ENCODE measurements at places on chromosomes 16 and 17. TPM values are rescaled to one million over a fixed set of nuclear protein-coding genes. Genes with fewer than 3 reads are reported as not detected.

- DNase-seq = no peak
Observed at GRCh38 chr16:54361246-54361645, 74.7 kb upstream of the IRX3 start.

DNA sequence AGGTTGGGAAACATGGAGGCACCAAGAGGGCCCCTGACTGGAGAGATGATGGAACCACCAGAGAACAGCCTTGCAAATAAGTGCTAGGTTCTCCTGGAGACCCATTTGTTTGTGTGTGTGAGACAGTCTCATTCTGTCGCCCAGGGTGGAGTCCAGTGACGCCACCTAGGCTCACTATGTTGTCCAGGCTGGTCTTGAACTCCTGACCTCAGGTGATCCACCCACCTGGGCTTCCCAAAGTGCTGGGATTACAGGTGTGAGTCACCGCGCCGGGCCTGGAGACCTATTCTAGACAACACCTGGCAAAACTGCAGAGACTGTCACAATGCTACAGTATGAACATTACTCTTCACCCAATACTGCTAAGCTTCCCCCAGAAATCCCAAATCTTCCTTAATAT lies 1.5 kb downstream of the NPLOC4 start:
- DNase-seq = no peak

DNA sequence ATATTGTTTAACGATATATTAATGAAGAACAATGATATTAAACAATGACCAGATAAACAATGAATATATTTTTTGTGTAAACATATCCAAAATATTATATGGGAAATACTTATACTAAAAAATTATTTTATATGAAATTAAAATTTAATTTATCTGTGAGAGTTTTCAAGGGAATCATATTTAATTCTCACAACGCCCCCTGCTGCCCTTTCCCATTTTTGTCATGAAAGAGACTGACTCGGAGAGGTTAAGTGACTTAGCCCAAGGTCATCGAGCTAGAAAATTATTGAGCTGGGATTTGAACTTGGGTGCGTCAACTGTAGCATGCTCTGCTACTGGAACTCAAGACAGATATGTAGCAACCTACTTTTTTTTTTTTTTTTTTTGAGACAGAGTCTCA lies 7.2 kb upstream of the MYCBPAP start:
- DNase-seq = no peak

DNA sequence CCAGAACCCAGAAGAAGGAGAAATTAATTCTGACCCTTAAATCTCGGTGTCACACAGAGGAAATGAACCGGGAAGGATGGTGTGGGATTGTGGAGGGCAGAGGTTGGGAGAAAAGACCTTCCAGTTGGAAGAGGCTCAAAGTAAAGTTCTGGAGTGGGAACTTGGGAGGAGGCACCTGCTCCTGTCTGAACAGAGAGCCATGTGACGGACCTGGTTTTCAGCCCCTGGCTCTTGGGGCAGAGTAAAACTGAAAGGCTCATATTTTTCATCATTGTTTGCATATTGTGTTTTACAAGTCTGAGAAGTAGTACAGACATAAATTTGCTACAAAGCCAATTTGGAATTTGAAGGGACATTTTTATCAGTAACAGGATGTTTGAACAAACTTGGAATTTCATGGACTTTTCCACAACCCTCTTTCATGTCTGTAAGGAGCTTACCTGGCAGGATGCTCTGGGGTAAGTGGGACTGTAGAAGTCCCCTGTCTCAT lies 24.4 kb upstream of the SEC14L1 start:
- DNase-seq = no peak

DNA sequence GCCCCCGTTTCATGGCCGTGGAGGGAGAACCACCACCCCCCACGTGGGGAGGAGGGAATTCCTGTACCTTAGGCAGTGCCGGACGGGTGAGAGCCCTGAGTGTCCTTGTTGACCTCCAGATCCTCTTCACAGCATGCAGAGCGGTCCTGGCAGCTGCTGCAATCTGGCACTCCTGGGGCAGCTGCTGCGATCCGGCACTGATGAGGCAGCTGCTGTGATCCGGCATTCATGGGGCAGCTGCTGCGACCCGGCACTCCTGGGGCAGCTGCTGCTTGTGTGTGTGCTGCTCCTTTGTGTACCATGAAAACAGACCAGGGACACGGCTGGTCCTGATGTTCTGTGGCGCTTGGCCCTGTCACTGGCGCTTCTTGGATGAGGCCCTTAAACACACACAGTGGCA lies 12.8 kb downstream of the ZNF778 start:
- no peak for DNase-seq

TMEM100 gene
- total RNA-seq = 0.33 TPM

GRCh38 chr17:42536372-42537155 lies 523 bp downstream of the NAGLU start:
- DNase-seq = no peak

- DNase-seq = peak; percentile 39
Observed at GRCh38 chr16:55703003-55704001, 47.5 kb downstream of the SLC6A2 start.

PLD6 gene
- 2.4 TPM for total RNA-seq

DNA sequence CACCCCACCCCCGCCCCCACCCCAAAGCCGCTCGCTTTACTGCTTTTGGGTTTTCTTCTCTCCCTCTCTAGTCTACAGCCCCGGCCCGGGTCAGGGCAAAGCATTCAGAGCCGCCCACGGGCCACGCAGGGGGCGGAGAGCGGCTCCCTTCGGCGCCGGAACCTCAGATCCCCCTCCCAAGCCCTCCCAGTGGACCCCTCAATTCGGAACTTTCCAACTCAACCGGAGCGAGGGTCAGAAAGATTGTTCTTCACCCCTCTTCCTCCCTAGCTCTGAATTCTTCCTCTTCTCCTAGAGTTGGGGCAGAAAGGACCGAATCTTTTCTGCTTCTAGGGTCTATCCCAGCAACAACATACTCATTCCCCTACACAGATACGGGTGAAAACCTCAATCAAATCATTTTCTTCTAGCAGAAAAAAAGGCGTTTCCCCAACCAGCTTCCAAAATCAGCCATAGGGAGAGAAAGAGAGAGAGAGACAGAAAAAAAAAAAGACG lies 1.0 kb downstream of the HOXB2 start:
- DNase-seq = no peak

DNA sequence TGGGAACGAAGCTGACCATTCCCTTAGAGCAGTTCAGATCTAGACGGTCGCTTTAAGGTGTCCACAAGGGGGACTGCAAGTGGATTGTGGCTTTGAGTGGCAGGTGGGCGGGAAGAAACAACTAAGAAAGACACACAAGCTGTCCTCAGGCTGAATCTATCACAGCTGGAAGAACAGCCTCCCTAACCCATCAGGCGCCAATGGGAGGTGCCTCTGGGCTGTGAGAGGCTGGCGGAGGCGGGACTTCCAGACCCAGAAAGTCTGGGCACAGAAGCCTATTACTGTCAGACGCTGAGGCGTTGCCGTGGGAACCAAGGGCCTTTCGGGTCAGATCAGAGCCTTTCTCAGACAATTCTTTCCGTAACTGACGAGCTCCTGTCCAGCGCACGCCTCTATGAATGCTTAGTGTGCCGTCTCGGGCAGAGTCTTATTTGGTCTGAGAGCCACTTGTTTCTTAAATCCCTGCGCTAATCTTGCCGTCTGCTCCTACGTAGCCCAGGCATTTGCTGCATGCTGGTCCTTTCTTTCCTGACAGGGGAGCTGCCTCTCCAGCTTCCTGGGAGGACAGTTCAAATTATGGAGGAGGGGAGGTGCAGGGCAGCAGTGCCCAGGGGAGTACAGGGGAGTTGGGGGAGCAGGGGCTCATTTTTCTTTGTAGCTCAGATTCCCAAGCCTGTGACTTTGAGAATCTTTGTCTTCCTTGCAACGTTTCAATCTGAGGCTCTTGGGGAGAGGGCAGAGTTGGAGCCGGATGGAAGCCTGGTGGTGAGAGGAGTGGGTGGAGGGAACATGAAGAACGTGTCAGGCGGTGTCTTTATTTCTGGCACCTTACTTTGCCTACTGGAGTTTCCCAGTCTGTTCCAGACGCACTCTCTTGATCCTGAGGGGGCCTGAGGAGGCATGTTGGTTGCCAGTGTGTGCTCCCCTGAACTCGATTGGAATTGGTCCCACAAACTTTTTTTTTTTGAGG lies 618.7 kb downstream of the KCNJ18 start:
- no peak for DNase-seq

GRCh38 chr17:79216826-79217225 lies 142.2 kb downstream of the ENGASE start:
- no peak for DNase-seq
